ENCODE measurements at places on chromosomes 7 and 10.

DNA sequence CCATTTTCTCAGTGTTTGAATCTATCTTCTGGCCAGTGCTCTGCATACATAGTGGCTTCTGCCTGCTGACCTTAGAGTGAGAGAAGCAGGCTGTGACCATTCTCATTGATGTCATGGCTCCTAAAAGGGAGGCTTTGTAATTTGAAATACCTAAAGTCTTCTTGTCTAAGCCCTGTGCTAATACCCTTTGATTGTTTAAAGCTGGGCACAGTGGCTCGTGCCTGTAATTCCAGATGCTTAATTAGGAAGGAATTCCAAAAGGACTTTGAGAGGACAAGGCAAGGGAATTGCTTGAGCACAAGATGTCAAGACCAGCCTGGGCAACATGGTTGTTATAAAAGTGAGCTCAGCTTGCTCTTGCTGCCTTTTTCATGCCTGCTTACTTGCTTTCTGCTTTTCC is 81.7 kb downstream of the APBB1IP start:
- no peak for DNase-seq

DNA sequence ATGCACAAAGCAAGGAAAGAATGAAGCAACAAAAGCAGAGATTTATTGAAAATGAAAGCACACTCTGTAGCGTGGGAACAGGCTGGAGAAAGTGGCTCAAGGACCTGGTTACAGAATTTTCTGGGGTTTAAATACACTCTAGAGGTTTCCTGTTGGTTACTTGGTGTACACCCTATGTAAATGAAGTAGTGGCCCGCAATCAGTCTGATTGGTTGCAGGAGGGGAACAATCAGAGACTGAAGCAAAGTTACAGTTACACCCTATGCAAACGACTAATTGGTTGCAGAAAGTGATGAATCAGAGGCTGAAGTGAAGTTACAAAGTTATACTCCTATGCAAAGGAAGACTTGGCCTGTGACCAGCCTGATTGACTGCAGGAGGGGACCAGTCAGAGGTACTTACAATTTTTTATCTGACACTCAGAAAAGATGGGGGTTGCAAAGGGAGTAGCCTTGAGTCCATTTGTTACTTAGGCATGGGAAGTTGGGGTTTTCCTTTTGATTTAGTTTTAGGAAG is 3.6 kb upstream of the MTPN start:
- DNase-seq, result peak; percentile 78

DNA sequence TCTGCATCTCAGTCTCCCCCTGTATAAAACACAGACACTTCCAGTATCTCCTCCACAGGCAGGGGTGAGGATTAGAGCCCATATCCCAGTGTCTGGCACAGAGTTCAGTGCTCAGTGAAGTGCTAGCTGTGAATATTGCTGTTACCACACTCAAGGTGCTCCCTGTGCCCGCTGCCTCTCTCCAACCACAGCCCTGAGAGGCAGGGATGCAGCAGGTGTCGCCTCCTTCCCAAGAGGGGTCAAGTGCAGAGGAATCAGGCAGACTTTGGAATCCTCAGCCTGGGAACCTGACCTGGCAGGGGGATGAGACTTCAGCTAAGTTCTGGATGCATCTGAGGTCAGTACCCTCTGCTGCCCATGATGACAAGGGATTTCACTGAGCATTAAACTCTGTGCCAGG is 163.1 kb downstream of the GFRA1 start:
- no peak for DNase-seq

DNA sequence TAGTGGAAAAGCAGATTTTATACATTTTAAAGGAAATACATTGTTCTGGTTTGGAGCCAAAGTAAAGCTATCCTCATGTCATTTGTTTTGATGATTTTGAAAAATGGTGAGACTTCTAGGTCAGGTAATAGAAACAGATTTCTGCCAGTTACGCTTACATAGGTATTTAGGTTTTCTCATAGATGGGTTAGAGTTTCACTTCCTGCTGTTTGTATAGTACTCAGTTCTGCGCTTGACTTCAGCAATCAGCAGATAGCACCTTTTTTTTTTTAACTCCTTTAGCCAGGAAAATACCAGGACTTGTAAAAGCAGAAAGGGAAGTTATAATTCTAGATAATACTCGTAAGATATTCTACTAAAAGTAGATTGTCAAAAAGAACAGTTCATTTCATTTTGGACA is 209.8 kb upstream of the POM121L12 start:
- no peak for DNase-seq

DNA sequence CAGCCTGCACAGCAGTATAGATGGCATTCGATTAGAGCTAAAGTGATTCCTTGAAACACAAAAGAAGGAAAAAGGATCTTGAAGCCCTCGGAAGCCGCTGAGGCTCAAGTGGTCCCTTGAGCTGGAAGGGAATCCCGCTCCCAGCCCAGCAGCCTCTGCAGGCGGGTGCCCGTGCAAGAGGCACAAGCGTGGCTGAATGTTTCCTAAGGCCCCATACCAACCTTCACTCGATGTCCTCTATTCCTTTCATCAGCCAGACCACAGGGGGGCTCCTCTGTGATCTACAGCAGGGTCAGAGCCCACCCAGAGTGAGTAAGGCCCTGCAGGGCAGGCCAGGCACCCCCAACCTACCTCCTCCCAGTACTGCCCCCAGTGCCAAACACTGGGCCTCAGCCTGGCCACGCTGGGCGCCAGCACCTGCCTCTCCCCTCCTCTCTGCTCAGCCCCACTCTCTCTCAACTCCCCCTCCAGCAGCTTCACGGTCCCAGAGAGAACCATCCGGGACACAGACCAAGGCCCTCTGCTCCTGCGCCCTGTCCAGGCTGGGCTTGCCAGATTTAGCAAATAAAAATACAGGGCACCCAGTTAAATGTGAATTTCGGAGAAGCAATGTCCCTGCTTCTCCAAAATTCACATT is 30.5 kb downstream of the EBF3 start:
- no peak for DNase-seq

DNA sequence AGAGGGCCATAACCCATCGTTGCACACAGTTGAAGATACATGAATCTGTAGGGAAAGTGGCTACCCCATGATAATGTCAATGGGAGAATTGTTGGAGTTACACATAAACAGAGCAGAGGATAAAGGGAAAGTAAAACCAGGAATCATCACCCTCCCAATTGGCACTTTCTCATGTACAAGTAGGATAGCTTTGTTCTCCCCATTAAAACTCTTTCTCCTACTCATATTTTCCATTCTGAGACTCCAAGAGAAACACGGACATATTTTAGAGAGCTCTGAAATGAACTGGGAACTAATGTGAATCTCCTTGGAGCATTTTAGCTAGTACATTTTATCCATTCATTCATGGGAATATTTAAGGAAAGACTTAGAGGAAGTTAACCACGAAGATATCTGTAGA is 17.2 kb upstream of the LRRC17 start:
- DNase-seq, result no peak

DNA sequence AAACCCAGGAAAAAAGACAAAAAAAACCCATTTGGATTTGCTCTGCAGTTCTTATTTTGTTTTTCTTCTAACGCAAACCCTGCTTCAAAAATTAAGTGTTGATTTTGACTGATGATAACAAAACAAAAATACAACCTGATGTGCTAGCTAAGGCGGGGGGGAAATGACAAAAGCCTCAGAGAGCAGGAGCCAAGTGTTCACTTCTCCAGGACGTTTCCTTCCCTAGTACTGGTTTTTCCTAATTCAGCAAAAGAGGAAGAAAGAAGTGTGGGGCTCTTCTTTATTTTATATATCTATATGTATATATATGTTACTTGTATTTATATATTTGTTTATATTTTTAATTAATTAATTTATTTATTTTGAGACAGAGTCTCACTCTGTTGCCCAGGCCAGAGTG is 28.0 kb downstream of the SNX10 start:
- no peak for DNase-seq

- DNase-seq, result peak; percentile 32
Measured at GRCh38 chr10:70348228-70348850, 34.1 kb downstream of the LRRC20 start.

GRCh38 chr10:124057601-124058000 is 35.8 kb downstream of the CHST15 start:
- no peak for DNase-seq

DNA sequence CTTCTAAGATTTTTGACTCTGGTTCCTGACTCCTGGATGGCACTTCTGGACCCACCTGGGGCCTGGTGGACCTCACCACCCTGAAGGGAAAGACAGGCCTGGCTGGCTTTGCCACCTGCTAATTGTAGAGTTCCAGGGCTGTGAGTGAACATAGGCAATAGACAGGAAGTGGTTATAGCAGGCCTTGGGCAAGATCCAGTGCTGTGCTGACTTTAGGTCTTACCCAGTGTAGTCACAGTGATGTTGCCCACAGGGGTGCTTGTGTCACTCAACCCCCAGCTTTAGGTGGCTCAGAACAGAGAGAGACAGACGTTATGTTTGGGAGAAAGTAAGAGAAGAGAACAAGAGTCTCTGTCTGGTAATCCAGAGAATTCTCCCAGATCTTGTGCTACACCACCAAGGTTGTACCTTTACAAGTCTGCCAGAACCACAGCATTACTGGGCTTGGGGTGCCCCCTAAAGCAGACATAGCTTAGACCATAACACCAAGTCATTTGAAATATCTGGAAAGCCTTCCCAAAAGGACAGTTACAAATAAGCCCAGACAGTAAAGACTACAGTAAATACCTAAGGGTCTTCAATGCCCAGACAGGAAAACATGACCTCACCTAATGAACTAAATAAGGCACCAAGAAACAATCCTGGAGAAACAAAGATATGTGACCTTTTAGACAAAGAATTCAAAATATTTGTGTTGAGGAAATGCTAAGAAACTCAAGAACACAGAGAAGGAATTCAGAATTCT is 303.4 kb downstream of the PCLO start:
- no peak for DNase-seq

DNA sequence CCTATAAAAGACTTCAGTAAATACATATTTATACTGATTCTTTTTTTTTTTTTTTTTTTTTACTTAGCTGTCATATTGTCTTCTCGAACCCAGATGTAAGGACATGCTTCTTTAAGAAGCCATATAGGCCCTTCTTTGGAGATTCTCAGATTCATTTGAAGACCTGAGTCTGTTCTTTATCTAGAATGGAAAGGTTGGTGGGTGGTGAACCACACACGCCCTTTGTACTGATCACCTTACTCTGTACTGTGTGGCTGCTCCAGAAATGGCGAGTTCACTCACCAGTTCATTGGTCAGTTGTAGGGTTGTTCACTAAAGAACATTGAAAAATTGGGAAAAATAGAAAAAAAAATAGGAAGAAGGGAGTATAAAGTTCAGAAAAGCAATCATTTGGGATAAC is 32.5 kb downstream of the LANCL2 start:
- DNase-seq, result no peak
